ENCODE measurements at places on chromosomes 7 and 10.

DNA sequence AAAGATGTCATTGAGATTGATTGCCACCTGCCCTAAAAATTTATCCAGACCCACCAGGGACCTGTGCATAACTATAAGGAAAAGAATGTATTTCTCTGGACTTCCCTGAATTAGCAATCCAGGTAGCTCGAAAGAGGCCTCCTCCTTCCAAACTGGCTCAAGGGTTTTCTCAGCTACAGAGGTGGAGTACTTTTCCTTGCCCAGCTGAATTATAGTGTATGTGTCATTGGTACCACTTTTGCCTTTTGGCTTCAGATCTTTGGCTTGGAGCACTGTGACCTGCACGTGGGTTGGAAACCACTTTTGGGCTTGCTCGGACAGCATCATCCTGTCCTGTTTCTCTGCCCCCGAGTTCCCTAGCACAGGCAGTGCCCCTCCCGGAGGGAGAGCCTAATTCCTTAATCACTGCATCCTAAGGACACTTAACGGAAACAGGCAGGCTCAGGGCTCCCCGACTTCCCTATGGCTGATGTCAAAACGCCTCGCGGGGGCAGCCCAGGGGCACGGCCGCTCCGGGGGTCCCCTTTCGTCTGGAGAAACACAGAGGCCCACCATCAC, 825 bp downstream of the RAB11FIP2 start:
- DNase-seq = peak; percentile 13

GRCh38 chr10:132685101-132685891, 100.7 kb downstream of the NKX6-2 start:
- peak; percentile 31 for DNase-seq

GRCh38 chr7:64618785-64619456, 47.0 kb upstream of the ZNF107 start:
- DNase-seq = no peak

DNA sequence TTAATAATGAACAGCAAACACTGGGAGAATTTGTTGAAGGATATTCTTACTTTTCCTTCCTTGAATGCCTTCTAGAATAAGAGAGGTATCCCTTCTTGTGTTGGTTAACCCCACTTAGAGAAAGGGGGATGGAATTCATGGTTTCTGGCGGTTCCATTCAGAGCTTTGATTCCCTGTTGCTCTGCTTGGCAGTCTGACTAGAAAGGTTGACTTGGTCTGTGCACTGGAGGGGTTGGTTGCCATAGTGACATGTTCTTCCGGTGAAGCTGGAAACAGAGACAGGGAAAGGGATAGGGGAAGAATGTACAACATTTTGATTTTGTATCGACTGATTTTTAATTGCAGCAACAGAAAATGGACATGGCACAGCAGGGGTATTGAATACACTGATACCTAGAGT, 2.5 kb downstream of the TMEM178B start:
- no peak for DNase-seq

DNA sequence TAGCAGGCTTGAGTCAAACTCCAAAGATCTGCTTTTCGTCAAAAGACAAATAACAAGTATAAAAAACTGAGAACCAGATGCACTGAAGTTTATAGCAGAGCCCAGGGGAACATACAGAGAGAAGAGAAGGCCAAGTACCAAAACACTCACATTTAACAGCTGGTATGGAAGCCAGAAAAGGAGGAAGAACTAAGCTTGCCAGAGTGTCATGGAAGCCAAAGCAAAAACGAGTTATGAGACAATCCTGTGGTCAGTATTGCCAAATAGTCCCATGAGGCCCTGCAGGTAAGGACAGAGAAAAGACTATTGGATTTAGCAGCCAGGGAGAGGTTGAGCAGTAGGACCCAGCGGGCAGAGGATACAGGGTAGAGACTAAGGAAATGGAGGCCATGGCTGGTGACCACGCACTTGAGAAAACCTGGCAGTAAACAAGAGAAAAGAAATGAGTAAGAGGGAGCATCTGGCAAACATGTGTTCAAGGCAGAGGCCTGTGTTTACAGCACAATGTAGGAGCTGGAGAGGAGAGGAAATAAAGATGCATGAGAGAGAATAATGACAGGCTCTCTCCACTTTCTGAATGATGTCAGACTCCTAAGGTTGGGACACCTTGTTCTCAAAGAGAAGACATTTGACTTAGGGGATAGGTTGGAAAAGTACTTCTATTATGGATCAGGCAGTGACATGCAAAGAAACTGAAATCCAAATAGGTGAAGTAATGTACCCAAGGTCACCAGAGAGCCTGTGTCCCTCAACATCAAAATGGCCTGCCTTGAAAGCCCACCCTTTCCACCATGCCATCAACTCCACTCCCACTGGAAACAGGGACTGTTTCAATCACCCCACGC, 9.1 kb downstream of the CREB3L2 start:
- DNase-seq = peak; percentile 8

DNA sequence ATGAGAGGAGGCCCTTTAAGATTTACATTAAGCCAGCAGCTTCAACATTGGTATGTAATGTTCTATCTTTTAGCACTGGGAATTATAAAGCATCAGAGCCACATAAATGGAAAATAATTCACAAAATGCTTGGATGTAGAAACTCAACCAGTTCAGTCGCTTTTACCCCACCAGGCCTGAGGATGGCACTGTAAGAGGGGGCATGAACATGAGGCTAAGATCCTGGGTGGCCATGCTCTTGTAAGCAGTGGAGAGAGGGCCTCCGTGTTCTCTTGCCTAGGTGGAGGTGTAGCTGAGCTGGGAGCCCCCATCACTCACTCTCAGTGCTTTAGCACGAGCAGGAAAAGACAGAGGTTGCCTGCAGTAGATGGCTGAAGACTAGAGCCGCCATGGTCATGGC, 238.8 kb downstream of the FANK1 start:
- no peak for DNase-seq

DNA sequence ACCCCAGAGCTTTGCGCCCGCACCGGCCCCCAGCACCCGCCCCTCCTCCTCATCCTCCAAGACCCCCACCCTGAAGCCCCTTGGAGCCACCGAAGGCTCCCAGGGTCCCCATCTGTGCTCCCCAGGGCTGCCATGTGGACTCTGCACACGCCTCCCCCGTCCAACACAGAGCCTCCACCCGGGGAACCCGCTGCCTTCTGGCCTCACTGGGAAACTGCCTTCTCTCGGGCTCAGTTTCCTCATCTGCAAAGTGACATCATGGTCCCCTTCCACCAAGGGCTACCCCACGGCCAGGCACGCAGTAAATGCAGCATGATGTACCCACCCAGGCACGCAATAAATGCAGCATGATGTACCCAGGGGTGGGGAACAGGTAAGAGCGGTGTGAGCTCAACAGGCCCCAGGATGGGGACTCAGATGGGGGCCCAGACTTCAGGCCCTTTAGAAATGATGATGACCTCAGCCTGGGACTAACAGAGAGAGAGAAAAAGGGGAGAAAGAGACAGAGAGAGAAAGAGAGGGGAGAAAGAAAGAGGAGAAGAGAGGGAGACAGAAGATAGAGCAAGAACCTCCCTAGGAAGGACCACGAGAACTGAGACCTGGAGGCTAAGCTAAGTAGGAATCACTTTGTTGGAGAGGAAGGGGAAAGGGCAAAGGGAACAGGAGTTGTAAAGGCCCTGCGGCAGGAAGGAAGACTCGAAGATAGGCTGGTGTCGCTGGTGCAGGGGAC, 2.5 kb upstream of the MICALL2 start:
- no peak for DNase-seq

DNA sequence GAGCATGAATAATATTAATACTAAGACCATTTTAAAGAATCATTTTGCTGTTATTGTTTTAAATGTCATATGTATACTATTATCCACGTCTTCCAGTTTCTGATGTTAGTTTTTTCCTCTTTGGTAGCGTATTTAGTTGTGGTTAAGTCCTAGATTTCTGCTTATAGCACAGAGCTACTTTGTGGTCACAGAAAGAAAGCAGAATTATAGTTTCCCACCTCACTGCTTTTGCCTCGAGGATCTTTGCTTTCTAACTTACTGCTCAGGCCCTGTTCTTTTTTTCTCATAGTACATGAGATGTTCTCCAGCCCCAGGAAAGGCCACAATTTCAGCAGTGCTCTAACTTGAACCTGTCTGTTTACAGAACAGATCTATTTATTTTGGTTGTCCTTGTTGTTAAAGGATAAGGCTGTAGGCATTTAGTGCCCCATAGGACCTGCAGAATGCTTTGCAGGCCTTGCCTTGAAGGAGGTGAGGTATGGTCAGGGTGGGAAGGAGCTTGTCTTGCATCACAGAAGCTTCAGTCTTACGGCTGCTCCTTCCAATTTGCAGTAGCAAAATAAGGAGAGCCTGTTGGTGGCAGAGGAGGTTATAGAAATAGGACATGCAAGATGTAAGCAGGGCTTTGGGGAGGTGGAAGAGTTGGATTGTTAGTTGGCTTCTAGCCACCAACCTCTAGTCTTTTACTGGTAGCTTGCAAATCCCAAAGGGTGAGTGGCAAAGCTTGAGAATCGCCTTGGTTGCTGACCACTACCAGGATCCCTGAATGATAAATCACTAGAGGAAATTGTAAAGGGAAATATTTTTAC, 129.1 kb downstream of the LRRC4 start:
- DNase-seq = no peak

DNA sequence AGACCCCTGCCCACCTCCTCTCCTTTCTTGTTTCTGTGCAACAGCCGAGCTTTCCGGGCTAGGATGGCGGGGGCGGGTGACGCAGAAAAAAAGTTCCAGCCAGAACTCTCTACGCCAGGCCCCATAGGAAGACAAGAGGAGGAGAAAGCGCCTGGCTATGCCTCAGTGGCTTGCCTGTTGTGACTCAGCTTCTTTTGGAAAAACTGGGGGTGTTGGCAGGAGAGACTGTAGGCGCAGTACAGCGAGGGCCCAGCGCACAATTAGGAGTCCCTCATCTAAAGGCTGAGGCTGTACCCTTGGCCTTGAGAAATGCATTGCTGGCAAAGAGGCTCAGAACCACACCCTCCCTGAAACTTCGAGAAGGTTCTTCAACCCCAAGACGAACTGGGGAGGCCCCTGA, 28.0 kb upstream of the KPNA7 start:
- DNase-seq = no peak

DNA sequence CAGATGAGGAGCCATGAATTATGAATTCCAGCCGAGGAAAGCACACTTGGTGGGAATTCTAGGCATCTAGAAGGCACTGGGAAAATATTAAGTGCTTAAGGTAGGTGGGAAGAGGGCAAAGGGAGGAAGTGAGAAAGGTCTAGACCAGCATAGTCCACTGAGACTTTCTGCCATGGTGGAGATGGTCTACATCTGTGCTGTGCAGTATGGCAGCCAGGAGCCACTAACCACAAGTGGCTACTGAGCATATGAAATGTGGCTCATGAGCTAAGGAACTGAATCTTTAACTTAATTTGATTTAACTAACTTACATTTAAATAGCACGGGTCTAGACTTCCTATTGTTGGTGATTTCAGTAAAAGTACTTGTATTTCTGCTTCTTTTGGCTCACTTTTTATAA, 82.5 kb upstream of the SEM1 start:
- DNase-seq = no peak

GRCh38 chr10:86100581-86101061, 266.0 kb downstream of the GRID1 start:
- DNase-seq = no peak

DNA sequence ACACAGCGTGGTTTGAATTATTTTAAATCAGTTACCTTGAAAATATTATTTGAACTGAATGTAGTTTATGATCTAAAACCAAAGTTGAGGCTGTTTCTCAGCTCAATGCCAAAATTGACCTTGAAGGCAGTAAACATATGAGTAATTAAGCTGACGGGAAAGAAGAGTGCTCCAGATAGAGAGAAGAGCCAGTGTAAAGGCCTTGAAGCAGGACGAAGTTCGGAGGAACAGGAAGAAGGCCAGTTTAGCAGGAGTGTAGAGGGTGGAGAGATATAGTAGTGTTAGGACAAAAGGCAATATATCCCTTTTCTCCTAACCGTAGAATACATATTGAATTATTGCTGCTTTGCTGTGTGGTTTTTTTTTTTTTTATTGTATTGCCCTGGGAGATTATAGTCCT, 63.2 kb downstream of the CYP51A1 start:
- DNase-seq = no peak

GRCh38 chr7:122844191-122844988, 41.9 kb downstream of the CADPS2 start:
- no peak for DNase-seq

DNA sequence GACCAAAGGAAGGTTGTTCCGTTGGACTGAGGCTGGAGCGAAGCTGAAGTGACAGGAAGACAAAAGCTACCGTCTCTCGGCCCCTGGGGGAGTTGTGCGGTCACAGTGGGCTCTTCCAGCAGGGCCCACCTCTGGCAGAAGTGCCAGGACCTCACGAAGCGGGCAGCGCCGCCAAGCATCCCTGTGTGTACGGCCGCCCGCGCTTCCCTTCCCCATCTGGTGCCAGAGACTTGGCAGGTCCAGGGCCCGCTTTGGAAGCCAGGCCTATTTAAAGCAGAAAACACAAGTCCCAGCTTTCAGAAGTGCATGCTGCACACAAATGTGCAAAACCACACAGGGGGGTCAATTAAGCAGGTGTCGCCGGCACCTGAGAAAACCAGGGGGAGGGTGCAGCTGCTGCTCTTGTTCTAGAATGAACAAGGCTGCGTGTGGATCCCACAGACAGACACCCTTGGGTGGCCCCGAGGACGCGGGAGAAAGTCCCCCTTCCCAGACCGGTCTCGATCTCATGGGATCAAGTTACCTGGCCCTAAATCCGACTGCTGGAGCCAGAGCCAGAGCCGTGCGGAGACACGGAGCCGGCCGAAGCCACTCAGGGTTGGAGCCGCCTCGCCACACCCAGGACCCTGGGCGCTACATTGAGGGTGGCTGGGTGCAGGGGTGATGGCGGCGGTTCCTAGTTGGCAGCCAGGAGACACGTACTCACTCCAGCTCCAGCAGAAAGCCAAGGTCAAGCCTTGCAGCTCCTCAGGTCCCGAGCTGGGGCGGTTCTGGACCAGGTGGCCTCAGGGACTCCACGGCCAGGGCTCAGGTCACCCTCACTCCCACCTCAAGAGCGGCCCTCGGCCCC, 51.8 kb upstream of the PPP2R2D start:
- no peak for DNase-seq

- no peak for DNase-seq
Measured at GRCh38 chr7:11239316-11239715, 265.6 kb downstream of the PHF14 start.

DNA sequence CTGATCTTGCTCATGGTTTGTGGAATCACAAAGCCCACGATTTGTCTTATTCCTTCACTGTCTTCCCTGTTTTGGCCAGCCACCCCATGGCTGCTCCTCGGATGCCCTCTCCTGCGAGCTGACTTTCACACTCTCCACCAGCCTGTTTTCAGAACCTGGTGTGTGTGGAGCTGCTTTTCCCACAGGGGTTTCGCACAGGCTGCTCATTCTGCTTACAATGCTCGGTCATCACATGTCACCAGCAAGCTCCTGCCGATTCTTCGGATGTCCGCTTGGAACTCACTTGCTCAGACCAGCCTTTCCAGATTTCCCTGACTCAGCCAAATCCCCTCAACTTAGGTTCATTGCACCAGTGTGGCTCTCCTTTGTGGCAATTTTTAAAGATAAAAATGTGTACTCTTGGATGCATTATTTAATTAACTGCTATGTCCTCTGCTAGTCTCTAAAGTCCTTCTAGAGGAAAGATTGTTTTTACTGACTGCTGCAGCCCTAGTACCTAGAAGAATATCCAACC, 1018.6 kb upstream of the LRRTM3 start:
- DNase-seq = no peak

Measured in stimulated activated CD4-positive, alpha-beta T cell treated with anti-CD3 and anti-CD28 coated beads, Interleukin-1b, Interleukin-23, amount 100 ng/mL, for 48 hours (primary cell).